ENCODE measurements at places on chromosomes 11 and 22.

GRCh38 chr11:66543263-66544107, 2.4 kb downstream of the ZDHHC24 start:
- peak; percentile 93 for DNase-seq

DNA sequence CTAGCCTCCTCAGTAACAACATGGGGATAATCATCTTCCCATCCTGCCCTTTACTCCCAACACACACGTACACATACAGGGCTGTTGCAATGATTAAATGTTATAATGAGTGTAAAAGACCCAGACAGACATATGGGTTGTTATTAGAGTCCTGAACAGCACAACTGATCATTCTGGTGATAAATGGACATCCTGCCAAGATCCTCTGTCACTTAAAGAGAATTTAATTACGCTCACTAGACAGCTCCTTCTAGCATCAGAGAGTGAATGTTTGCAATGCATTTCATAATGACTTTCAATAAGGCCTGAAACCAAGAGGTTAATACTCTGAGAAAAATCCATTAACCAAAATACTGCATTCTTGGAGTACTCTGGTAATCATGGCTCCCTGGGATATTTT, 115.8 kb downstream of the KCNC1 start:
- DNase-seq, result no peak

DNA sequence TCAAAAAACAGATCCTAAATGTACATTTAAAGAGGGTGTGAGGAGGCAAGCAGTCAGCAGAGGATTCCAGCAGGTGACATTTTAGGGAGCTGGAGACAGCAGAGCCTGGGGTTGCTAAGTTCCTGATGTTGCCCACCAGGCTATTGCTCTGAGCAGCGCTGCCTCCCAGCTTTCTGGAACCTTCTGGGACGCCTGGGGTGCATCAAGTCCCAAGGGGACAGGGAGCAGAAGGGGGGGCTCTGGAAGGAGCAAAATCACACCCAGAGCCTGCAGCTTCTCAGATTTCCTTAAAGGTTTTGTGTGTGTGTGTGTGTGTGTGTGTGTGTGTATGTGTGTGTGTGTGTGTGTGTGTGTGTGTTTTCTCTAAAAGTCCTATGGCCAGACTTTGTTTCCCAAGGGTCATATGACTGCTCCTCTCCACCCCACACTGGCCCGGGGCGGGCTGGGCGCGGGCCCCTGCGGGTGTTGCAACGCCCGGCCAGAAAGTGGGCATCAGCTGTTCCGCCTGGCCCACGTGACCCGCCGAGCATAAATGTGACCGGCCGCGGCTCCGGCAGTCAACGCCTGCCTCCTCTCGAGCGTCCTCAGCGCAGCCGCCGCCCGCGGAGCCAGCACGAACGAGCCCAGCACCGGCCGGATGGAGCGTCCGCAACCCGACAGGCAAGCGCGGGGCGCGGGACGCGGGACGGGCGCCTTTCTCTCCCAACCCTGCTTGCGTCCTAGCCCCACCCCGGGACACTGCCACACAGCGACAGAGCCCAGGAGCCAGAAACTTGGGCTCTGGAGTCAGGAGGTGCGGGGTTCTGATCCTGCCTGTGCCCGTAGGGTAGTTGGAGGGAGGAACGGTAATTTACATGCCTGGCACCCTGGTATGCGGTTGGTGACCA, at the start of gene HMOX1:
TSS of gene HMOX1 (plus strand) at position 560 of the 887 bp plus-strand sequence. CDS start at position 638, 78 bp downstream.
- DNase-seq, result peak; percentile 88

DNA sequence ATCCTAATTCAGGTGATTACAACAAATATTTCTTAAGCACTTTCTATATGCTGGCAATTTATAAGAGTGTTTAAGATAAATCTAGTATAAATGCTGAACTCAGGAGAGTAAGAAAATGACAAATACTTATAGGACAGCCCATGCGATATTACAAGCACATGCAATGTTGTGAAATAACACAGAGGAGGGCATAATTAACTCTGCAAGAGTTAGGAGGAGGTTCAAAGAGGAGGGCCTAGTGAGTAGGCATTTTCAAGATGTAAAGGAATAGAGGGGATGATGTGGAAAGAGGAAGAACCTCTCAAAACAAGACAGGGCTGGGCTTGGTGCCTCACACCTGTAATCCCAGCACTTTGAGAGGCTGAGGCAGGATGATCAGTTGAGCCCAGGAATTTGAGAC, 37.1 kb upstream of the IL17RA start:
- peak; percentile 45 for DNase-seq

DNA sequence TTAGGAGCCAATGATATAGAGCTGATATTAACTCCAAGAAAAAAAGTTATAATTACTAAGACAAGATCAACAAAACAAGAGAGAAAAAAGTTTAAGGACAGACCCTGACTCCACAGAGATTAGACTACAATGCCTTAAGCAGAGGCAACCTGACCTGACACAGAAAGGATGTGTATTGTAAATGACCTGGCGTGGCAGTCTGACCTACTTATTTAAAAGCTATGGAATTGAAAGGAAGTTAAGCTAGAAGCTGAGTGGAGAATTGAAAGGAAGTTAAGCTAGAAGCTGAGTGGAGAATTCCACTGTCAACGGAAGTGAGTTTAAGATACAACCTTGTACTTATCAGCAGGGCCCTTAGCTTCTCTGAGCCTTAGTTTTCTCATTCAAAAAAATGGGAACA, 885.4 kb downstream of the OPCML start:
- no peak for DNase-seq
